AG09319 (cell line): ENCODE measurements at places on chromosomes 1 and 21.

DNA sequence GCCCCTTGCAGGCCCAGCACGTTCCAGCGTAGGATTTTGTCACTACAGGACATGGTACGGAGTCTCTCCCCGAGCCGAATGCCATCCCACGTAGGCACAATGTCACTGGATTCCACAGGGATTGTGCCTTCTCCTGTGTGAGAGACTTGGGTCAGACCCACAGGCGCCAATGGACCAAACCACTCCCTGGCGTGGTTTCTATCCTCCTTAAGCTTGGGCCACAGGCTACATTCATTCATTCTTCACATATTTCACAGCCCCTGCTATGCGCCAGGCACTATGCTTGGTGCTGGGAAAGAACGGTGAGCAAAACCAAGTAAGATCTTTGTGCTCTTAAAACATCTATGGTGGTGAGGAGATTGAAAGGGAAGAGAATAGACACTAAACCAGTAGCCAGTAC is 18.7 kb downstream of the CHRNB2 start:
- DNase-seq = no peak

GRCh38 chr1:89908672-89909436 is 86.1 kb upstream of the ZNF326 start:
- DNase-seq = peak; percentile 22

GRCh38 chr1:160823296-160823695 is 27.3 kb downstream of the LY9 start:
- DNase-seq = no peak

DNA sequence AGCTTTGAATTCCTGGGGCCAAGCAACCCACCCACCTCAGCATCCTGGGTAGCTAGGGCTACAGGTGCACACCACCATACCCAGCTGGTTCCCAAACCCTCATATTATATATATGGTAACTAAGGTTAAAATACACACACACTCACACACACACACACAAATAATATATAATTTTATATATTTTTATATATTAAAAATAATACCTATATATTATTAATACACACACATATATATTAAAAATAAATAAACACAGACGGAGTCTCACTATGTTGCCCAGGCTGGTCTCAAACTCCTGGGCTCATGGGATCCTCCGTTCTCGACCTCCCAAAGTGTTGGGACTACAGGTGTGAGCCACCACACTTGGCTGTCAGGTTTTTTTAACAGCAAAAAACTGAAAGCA is 31.9 kb downstream of the SCAF4 start:
- no peak for DNase-seq

- no peak for DNase-seq
These were observed 402 bp upstream of the AK4 start for GRCh38 chr1:65147424-65148177.

GRCh38 chr1:245365095-245366020 is 210.6 kb downstream of the KIF26B start:
- DNase-seq = no peak

- DNase-seq = no peak
These were observed 1.1 kb upstream of the TBX15 start for GRCh38 chr1:118989006-118989815.

DNA sequence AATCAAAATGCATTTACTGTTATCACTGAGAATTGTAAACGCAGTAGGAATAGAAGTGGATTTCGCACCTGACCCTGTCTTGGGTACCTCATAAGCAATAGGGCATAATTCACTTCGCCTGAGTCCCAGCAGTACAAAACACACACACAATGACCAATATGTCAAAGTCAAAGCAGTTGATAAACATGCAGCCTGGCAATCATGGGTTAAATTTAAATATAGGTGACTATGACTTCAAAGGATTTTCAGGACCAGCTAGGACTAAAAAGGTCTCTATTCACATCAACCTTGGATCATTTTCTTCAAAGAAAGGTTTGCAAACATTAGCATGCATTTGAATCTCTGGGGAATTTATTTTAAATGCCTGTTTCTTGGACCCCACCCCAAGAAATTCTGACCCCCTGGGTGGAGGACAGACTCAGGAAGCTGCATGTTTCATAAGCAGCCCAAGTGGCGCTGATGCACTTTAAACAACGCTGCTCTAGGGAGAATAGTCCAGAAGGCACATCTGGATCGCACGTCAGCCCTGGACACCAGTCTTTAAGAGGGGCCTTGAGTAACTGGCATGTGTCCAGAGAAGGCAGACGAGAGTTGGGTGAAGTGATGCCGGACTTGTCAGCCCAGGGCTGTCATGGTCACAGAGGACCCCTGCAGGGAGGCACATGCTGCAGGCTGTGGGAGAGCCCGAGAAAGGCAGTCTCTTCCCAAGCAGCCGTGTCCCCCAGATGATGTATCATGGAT is 55.7 kb upstream of the EFHD2 start:
- DNase-seq = no peak

DNA sequence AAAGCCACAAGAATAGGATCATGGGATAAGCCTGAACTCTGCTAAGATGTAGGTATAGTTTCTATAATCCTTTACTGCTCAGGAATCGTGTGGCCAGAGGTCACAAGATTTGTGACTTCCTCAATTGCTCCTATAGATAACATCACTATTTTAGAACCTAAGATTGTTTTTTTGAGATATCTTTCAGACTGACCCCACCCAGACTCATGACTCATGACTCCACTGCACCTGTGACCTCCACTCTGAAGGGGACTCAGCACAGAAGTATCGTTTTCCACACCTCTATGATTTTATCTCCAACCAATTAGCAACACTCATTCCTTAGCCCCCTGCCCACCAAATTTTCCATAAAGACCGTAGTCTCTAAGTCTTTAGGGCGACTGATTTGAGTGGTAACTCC is 124.5 kb upstream of the KCNK1 start:
- no peak for DNase-seq

- DNase-seq = no peak
These were observed 651 bp downstream of the ZBTB8A start for GRCh38 chr1:32539584-32540571.

DNA sequence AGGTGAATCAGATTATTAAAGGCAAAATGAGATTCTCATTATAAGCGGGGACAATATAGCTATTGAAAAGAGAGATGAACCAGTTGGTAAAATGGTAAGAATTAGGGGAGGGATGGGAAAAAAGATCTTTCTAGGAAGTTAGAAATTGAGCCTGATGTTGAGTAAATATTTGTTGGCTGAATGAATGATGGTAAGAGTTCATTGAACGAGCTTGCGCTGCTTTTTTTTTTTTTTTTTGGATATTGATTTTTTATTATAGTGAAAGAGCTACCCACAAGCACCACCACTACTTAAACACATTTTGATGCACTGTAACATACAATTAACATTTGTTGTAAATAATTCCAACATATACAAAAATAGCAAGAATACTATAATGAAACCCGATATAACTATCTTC is 1.1 kb upstream of the GCLM start:
- DNase-seq = no peak

- DNase-seq = no peak
These were observed 216.0 kb upstream of the NFIA start for GRCh38 chr1:60866226-60866900.

DNA sequence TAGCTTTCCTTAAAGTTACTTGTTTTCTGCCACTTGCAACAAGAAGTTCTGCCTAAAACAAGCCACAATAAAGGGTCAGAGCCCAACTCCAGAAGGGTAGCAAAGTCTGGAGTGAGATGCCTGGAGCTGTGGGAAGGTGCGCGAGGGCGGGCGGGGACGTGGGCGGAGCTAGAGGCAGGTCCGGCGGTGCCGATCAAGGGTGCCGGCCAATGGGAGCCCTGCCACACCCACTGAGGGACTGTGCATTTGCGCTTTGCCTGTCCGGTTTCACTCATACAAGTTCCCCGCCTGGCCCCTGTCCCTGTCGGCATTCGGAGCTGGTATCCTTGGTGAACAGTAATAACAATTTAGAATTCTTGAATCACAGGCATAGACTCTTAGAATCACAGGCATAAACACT is 732.4 kb downstream of the MATN1 start:
- no peak for DNase-seq

GRCh38 chr1:114208106-114208505 is 54.4 kb upstream of the SYT6 start:
- no peak for DNase-seq

GRCh38 chr1:197180252-197180878 is 33.9 kb upstream of the ASPM start:
- no peak for DNase-seq

DNA sequence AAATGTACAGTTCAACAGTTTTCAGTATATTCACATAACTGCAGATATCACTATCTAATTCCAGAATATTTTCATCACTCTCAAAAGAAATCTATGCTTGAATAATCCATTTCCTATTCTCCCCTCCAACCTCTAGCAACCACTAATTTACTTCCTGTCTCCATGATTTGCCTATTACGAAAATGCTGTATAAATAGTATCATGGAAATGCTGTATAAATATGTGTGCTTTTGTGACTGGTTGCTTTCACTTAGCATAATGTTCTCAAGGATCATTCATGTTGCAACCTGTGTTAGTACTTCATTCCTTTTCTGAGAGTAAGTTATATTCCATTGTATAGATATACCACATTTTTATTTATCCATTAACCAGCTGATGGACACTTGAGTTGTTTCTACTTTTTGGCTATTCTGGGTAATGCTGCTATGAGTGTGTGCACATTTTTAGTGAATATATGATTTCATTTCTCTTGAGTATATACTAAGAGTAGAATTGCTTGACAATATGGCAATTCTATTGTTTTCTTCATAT is 115.6 kb downstream of the TNFSF18 start:
- DNase-seq = no peak

DNA sequence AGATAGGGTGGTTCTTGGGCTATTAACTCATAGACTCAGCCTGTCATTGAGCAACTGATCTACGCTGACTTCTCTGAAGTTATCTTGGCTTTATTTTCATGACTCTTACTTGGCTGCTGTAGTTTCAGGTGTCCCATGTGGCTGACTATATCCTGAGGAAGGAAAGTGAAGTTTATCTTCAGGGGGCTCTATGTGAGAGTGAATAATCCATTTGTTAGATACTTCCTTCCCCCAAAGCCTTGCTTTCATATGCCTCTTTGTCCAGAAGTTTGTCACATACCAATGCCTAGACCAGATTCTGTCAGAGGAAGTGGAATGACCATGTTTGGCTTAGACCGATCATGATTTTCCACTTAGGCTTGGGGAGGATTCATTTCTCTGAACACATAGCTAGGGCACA is 27.9 kb upstream of the C1orf87 start:
- no peak for DNase-seq

DNA sequence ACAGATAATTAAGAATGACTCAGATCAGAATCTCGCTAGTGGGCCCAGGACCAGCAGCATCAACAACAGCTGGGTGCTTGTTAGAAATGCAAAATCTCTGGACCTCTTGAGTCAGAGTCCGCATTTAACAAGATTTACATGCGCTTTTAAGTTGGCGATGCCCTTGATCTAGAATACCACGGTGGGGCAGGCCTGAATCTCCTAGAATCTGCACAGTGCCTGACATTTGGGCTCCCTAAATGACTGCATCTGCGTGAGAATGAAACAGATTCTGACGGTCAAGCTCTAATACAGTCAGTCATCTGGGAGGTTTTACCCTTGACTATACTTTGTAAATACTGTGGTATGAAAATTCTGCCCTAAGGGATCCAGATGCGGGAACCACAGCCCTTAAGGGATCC is 17.2 kb upstream of the RAB29 start:
- no peak for DNase-seq

DNA sequence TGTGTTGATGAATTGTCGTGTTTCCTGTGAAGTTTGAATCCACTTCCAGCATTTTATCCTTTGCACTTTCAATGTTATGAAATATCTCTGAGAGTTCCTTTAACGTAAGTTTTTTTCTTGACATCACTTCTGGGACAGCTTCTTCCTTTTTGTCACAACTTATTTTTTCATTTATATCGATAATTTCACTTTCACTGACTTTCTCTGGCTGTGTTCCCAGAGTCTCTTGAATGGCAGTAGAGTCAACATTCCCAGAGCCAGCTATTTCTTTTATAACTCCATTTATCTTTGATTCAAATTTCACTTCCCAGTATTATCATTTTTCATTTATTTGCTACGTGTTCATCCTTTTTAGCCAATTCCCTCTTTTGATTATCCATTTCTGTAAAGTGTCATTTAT is 256.5 kb downstream of the PAPPA2 start:
- DNase-seq = no peak

- DNase-seq = no peak
These were observed 42.9 kb upstream of the CD2 start for GRCh38 chr1:116711263-116711840.

DNA sequence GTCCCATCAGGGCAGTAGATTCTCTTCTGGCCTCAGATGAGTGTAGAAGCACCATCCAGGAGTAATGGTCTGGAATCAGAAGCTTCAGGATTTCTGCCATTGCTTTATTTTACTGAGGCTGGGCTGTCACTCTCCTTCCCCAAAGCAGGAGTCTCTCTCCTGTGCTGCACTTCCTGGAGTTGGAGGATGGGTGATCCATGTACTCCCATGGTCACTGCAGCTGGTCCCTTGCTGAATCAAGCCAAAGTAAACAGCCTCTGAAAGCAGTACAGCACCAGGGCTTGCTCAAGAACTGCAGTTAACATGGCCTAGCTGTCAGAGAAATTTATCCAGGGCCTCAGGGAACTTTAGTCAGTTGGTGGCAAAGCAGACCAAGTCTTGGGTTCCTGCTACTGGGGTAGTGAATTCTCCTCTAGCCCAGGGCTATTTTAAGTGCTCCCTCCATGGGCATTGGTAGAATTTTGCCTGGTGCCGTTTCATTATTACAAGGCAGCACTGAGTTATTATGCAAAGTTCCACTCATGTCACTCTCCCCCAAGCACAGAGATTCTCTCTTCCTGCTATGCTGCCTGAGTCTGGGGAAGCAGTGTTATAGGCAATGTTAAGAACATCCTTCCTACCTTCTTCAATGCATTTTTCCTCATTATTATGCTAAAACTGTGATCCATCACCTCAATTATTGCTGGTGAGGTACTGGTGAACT is 29.5 kb downstream of the DRAM2 start:
- DNase-seq = no peak

DNA sequence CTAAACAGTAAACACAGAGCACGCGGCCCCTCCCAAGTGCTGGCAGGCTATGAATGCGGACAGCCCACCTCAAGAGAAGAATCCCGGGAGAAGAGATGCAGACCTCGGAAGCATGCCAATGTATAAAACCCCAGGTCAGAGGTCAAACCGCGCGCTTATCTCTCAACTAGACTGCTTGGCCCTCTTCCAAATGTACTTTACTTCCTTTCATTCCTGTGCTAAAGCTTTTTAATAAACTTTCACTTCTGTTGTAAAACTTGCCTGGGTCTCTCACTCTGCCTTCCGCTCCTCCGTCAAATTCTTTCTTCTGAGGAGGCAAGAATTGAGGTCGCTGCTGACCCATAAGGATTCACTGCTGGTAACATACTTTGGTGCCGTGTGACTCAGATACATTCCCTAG is 216.0 kb downstream of the S1PR1 start:
- DNase-seq = no peak

GRCh38 chr1:71918630-71919029 is 363.7 kb downstream of the NEGR1 start:
- no peak for DNase-seq

DNA sequence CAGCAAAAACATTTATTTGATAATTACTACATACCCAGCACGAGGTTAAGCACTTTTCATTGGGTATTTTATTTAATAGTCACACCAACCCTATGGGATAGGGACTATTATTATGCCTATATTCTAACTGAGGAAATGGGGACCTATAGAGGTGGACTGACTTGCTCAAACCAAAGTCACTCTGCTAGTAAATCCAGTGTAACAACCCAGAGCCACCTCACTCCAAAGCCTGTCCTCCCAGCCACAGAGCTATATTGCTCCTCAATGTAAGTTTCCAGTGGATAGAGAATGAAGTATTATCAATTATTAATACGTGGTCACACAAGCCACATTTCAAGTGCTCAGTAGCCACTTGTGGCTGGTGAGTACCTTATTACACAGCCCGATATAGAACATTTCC is 97.5 kb downstream of the RGS2 start:
- DNase-seq = no peak
